GM12865 (cell line): ENCODE measurements at places on chromosomes 6 and 20.
A peak's percentile ranks its signal among the peaks of the same experiment; 100 is the strongest.

DNA sequence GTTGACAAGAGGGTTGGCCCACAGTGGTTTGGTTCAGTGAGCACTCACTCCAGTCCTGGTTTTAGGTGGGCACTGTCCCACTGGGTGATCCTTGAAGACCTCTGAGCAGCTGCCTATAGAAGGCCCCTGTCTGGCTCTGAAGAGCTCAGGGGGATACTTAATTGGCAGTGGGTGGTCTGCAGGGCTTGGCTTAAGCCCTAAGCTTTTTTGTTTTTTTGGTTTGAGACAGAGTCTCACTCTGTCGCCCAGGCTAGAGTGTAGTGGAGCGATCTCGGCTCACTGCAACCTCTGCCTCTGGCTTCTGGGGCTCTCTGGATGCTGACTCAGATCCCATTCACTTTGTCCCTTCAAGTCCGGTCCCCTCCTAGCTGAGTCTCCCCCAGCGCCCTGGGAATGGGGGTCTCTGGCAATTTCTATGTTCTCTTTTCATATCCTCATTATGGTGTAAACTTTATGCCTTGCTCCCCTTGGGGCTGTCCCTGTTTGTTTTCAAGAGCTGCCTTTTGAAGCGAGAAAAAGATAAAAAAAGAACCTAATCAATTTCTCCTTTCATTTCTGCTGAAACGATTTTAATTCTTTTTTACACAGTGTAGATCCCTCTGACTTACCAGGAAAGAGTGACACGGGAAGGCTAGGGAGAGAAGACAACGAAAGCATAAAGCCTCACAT lies 12.2 kb upstream of the KCNG1 start:
- no peak for DNase-seq

- DNase-seq = no peak
These were observed 84.9 kb upstream of the TGM3 start for GRCh38 chr20:2210646-2211552.

- DNase-seq = no peak
These were observed 1144.9 kb upstream of the EYS start for GRCh38 chr6:66851930-66852329.

GRCh38 chr6:111534231-111534751 lies 51.3 kb upstream of the REV3L start:
- no peak for DNase-seq

- no peak for DNase-seq
These were observed 89.2 kb upstream of the BACH2 start for GRCh38 chr6:90385759-90386313.

GRCh38 chr6:80143419-80143937 lies 37.0 kb downstream of the BCKDHB start:
- no peak for DNase-seq

DNA sequence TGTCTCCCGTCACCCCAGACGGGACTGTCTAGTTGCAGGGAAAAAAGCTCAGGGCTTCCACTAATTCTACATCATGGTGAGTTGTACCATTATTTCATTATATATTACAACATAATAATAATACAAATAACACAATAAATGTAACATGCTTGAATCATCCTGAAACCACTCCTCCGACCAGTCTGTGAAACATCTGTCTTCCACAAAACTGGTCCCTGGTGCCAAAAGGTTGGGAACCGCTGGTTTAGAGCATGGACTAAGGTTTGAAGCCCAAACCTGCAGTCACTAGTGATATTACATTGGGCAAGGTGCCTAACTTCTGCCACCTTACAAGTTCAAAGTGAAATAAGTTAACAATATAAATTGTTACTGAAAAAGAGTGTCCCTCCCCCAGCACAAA lies 175.7 kb downstream of the PDE10A start:
- DNase-seq = no peak

GRCh38 chr20:49641683-49642656 lies 71.7 kb downstream of the B4GALT5 start:
- no peak for DNase-seq

- peak; percentile 45 for DNase-seq
These were observed 58.0 kb downstream of the SYTL3 start for GRCh38 chr6:158707821-158708195.

GRCh38 chr6:93319304-93319703 lies 100.1 kb downstream of the EPHA7 start:
- no peak for DNase-seq

DNA sequence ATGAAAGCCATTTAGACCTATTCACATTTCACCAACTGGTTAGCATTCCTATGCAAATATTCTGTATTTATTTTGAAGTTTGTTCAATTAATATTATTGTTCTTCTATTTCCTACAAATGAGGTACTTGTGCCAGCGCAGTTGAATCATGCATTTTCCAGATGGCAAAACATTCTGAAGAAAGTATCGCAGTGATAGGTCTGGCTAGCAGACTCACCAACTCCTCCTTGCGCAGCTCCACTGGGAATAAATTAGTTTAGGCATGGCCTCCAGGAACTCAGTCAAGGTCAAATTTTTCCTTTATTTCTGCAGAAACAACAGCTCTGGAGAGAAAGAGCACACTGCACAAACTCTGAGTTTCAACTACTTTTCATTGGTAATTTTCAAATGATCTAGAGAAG lies 437.7 kb downstream of the COL12A1 start:
- no peak for DNase-seq

DNA sequence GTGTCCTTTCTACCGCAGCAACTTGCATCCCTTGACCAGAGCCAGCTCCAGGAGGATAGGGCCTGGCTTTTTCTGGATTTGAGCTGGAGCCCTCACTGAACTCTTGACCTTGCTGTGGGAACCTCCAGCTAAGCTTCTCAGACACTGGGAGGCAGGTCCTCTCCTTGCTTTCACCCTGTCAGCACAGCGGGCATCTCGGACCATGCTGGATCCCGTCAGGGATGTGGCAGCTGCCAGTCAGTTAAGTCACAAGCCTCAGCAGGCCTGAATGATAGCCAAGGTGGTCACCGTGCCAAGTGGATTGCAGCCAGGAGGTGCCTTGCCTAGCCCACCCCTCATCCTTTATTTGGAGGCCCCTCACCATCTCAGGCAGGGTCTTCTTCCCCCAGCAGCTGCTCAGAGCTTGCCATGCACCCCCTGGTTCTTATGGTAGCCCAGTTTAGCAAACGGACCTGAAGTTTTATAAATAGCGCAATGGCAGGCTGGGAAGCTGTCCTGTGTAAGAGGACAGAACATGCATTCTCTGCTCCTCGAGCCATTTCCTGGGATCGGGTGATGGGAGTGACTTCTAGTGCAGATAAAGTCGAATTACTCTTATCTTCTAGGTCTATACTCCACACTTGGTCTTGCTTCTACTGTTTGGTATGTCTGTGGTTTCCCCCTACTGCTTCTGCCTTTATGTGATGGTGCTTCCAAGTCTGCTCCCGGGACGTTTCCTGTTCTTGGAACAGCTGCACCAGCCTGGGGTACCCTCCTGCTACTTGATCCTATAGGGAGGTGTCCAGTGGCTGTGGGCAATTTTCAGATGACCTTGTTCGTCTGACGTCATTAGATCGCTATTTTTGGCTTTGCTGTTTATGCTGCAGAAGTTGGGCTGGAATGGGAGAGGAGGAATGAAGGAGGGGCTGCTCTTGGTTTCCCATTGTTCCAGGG lies 7.1 kb upstream of the MYLK2 start:
- no peak for DNase-seq

DNA sequence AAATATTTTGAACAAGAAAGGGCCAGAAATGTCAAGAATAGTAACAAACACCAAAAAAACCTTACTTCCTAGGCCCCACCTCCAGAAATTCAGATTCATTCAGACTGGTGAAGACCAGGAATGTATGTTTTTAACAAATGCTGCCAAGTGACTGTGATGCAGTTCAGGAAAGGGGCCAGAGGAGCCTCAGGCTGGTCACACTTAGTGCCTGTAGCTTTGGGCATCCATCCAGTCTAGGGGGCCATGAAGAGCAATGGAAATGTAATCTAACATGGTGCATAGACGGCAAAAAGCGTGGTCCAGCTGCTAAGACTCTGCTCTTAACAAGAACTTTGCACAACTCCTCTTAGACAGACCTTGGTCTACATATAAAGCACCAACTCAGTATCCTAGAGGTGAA lies 7.1 kb downstream of the GJA1 start:
- DNase-seq = no peak

DNA sequence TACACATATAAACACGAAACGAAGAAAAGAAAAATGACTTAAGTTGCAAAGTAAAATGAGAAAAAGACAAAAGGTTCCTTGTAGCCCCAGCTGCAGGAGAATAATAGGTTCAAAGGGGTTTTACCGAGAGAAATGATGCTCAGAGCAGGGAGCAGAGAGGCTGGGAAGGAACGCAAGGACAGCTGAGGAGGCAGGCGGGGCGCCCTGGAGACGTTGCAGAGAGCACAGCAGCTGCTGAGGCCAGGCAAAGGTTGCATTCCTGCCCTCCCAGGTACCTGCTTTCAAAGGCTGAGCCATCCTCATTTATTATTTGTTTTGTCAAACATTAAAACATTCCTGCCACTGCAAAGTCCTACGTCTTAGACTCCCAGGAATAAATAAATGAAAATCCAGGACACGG lies 16.2 kb upstream of the VAPB start:
- no peak for DNase-seq

DNA sequence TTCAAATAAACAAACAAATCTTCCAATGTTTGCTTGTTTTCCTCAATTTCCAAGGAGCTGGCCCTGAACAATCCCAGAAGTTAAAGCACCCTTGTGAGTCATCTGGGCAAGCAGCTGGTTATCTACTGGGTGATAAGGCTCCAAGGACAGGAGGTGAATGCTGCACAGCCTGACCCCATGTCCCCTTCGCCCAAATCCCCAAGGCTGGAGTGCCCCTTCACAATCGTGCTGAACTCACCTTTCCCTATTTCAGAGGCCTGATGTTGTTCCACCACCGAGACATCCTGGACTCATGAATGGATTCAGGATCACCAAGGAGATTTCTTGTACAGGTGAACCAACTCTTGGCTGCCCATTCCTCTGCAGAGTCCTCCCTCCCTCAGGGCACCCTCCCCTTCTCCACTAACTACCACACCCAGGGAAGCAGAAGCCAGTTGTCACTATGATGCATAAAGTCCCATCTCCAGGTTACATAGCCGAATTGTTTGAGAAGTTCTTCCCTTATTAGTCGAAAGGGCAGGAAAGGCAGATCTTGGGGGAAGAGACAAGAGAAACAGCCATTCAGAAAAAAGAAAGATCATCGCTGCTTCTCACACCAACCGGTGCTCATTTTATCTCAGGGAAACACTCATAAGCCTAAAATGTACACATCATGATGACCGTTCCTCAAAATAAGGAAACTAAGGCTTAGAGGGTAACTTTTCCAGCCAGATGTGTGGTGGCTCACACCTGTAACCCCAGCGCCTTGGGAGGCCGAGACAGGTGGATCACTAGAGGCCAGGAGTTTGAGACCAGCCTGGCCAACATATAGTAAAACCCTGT lies 138.8 kb upstream of the RREB1 start:
- no peak for DNase-seq

DNA sequence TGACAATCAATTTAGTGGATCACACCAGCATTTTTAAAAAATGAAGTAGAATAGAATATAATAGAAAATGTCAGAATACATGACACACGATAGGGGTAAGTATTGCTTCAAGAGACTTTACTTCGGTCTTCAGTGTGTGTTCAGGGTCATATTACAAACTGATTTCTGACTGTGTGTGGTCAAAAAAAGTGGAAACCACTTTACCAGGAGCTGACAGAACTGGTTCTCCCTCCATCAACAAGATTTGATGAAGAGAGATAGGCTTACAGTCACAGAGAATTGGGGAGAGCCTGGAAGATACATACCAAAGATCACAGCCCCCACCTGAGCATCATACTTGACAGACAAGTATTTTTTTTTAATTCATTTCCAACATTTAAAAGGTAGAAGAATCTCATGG lies 21.7 kb downstream of the ARMC2 start:
- DNase-seq = no peak

- DNase-seq = peak; percentile 25
These were observed at the start of gene SAMD5 for GRCh38 chr6:147508042-147508865. TSS of gene SAMD5 (plus strand) at chr6:147508690. CDS start at chr6:147508929, 239 bp downstream.

DNA sequence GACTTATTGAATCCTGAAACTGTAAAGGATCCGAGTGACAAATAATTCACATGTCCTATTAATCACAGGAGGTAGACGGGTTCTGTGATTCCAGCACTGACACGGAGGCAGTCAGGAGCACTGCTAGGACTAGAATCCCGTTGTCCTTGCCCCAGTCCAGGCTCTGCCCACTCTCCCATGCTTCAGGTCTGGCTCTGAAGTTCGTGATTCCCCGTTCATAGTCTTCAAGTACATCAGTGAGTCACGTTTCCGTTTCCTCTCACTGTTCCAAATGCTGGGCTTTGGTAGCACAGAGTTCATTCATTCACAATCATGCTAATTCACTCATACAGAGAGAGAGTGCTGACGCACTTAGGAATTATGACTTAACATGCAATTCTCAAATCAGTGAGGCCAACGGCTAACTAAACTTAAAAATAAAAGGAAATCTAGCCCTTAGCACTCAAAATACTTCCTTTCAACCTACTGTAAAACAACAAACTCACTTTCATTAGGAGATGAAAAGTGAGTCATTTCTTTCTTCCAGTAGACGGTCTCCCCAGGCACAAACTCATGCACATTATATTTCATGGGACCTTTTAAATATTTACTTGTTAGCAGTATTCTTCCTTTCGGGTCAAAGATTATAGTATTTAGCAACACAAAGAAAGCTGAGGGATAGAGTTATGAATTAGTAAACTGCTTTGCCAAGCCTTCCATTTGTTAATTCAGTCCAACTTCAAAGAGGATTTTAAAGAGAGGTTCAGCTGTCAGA lies 94.0 kb upstream of the NHSL1 start:
- DNase-seq = peak; percentile 82

- no peak for DNase-seq
These were observed 2.5 kb upstream of the LSM14B start for GRCh38 chr20:62119591-62120364.

GRCh38 chr6:52515219-52515960 lies 61.5 kb downstream of the TRAM2 start:
- DNase-seq = no peak

DNA sequence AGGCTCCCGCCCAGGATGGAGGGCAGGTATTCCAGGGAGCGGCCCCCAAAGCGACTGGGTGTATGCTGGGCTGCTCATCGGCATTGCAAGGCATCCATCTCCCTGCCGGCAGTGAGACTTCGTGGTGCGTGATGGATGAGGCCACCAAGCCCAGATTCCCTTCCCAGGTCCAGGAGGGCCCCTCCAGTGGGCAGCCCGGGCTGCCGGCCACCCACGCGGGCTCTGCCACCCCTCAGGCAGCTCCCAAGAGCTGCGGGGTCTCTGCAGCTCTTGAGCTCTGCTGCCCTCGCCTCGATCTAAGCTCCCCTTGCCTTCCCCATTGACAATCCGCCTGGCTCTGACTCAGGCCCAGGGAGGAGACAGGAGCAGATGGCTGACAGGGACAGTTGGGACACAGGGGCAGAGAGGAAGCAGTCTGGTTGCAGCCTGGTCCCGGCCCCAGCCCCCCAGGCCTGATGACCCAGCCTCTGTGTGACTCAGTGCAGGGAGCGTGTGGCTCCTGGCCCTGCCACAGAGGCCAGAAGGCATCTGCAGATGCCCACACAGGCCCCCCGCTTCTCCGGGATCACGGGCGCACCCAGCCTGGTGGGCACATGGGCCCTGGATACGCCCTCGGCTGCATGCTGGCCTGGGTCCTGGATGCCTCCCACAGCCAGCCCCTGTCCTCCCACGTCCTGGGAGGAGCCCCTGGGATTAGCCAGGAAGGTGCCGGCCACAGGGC lies 33.0 kb downstream of the SLCO4A1 start:
- DNase-seq = no peak
